ENCODE measurements at places on chromosomes 13 and 19.
A peak's percentile ranks its signal among the peaks of the same experiment; 100 is the strongest.

DNA sequence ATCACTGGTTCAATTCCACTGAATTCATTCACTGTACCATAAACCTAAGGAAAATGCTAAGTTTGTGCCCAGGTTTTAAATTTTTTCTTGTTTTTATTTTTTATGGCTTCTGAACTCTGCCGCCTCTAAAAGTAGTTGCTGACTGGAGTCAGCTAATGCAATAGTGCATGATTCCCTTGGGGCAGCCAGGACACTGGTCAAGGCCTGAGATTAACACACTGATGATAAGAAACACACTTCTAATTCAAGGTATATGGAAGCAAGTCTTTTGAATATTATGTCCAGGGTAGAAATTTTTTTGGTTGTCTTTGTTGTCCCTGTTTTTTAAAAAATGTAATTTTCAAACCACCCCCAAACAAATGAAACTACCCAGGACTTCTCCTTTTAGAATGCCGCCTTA is 72.2 kb downstream of the CDADC1 start:
- DNase-seq, result no peak

GRCh38 chr13:29859971-29860370 is 9.6 kb upstream of the UBL3 start:
- no peak for DNase-seq

GRCh38 chr13:102933122-102933521 is 87.3 kb downstream of the ERCC5 start:
- no peak for DNase-seq

DNA sequence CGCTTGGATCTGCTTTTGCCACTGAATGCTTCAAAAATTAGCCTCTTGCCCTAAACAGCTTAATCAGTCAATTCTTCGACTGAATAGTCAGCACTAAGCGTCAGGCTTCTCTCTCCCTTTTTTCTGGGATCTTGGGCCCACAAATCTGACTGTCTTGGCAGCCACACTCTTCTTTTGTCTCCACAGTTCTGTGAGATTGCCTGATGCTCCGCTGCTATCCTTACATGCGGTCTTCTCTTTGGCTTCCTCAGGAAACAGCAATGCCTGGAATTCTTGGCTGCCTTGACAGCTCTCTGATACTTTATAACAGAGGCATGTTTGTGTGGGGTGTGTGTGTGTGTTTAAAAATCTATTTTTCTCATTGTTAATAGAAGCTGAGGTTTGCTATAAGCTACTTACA is 32.6 kb downstream of the ERCC5 start:
- no peak for DNase-seq

DNA sequence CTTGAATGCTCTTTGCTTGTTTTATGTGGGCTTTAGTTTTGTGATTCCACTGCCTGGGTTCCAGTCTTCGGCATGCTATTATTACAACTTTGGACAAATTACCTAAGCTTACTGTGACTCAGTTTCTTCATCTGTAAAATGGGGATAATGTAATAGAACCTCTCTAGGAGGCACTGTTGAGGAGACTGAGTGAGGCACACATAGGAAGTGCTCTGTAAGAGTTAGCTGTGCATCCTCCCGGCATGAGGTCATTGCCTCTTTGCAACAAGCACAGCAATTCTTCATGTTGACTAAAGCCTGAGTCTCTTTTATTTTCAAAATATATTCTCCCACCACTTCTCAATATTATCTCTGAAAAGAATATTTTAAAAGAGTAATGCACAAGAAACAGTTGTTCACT is 227.4 kb downstream of the DLEU7 start:
- DNase-seq, result no peak

DNA sequence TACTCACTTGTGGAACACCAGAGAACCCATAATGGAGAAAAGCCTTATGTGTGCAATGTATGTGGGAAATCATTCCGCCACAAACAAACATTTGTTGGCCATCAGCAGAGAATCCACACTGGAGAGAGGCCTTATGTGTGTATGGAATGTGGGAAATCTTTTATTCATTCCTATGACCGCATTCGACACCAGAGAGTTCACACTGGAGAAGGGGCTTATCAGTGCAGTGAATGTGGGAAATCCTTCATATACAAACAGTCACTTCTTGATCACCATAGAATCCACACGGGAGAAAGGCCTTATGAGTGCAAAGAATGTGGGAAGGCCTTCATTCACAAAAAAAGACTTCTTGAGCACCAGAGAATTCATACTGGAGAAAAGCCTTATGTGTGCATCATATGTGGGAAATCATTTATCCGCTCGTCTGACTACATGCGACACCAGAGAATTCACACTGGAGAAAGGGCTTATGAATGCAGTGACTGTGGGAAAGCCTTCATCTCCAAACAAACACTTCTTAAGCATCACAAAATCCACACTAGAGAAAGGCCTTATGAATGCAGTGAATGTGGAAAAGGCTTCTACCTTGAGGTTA is 10.9 kb downstream of the ZNF549 start:
- DNase-seq, result no peak

GRCh38 chr19:38303517-38304351 is at the start of gene C19orf33:
Gene C19orf33, plus strand, starts transcription at chr19:38304251. Its CDS starts 11 bp downstream, at chr19:38304262.
- peak; percentile 100 for DNase-seq

DNA sequence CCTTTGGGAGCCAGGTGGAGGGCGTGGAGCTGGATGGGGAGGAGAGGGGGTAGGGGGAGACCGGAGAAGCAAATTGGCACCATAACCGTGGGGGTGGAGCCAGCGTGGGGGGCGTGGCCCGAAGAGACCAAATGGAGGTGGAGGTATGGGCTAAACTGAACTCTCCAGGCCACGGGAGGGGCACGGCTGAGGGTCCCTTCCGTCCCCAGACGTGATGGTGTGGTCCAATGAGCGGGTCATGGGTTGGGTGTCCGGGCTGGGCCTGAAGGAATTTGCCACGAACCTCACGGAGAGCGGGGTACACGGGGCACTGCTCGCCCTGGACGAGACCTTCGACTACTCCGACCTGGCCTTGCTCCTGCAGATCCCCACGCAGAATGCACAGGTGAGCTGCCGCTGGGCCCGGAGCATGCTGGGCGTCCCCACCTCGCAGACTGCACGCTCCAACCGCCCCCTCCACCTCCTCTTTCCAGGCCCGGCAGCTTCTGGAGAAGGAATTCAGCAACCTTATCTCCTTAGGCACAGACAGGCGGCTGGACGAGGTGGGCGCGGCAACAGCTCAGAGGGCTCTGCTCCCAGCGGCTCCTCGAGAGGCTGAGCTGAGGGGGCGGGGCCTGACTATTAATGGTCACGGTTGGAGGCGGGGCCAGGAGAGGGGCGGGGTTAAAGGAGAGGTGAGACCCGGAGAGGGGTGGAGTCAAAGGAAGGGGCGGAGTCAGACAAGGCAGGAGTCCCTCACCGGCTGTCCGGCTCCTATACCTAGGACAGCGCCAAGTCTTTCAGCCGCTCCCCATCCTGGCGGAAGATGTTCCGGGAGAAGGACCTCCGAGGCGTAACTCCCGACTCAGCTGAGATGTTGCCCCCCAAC is 6.2 kb downstream of the HRC start:
- DNase-seq, result peak; percentile 100

- no peak for DNase-seq
Measured at GRCh38 chr19:16849168-16849567, 20.0 kb downstream of the SIN3B start.

GRCh38 chr13:27086599-27087265 is 84.9 kb downstream of the USP12 start:
- no peak for DNase-seq

DNA sequence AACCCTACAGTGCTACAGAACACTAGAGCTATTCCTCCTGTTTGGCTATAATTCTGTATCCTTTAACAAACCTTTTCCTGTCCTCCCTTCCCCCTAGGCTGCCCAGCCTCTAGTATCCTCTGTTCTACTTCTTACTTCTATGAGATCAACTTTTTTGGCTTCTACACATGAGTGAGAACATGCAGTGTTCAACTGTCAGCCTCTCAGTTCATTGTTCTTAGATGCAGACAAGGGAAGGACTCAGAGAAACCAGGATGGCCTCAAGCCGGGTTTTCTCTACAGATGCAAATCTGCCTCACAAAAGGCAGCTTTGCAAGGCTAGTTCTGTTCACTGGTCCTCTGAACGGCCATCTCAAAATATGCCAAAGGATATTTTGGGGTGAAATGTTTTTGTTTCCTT is 18.4 kb downstream of the AMER2 start:
- DNase-seq, result no peak

DNA sequence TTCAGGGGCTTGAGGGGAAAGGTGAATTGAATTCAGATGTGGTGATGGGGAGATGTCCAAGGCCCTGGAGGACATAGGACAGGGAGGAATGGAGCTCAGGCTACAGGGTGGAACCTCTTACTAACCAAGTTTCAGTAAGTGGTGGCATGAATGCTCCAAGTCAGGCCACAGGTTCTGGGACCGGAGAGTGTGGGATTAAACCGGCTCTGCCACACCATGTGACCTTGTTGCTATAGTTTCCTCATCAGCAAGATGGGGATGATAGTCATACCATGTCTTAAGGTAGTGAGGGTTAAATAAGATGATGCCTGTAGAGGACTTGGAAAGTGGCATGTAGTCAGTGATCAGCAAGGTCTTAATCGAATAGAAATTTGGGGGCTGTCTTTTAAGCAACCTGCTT is 16.3 kb downstream of the GPR183 start:
- DNase-seq, result no peak

DNA sequence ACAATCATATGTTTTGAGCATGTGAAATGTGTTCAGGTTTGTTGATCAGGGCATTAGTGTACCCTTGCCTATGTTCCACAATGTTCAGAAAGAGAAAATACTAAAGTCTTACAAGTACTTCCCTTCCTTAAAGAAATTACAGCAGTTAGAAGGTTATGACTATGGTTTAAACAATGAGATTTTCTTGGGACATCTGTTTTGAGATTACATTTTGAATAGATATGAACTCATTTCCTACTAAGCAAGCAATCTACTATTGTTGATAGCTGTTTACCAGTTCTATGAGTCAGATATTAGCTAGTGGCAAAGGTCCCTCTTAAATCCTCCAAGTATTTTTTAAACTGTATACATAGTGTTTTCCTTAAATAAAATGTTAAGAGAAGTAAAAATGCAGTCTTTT is 241.3 kb downstream of the DACH1 start:
- no peak for DNase-seq

DNA sequence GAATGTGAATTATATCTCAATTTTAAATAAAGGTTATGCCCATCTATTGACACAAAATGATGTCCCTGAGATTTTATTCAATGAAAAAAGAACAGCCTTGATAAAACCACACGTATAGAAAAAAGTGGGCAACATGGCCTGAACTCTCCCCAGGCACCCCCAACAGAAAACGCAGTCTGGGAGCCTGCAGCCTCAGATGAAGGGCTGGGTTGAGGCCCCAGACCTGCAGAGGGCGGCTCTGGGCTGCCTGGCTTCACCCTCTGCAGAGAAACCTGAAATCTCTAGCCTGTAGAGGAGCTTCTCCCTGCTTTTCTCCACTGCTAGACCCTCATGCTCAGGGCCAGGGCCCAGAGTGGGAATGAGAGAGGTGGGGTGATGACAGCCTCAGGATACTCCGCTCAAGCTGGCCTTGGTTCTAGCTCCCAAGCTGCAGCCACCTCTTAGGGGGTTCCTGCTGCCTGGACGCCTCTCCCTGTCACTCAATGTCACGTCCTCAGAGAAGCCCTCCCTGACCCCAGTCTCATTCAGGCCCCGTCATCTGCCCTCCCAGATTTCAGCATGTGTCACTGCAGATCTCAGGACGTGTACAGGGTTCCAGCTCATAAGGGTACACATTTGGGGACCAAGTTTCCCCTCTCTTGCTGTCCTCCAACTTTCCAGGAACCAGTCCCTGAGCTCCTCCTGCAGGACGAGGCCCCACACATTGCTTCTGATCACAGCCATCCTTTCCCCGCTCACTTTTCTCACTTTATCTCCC is 1.8 kb downstream of the MBD3 start:
- peak; percentile 17 for DNase-seq

DNA sequence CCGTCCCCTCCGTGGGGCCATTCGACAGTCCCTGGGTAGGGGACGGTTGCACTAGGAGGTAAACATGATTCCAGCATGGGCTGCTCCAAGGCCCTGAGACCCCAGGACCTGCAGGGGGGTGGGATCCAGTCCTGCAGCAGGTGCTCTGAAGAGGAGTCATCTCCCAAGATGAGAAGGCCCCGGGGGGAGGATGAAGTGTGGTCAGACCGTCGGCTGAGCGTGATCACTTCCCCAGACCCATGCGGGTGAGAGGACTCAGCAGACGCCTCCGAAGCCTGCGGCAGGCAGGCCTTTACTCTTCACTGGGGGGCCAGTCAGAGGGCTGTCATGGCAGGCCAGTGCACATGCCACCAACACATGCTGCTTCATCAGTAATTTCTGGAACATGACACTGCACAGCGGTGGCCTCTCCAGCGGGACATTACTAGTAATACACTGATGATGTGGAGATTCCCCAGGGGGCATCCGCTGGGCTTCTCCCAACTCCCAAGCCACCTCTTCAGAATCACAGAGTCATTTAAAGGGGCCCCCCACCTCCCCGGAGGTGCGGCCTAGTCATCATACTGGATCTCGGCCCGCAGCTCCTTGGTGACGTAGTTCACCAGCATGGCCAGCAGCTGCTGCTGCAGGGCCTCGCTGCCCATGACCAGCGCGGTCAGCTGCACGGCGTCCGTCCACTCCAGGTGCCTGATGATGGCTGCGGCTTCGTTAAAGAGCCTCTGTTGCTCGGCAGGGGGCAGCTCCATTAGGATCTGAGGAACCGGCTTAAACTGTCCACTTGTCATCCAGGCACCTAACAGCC is 12.7 kb downstream of the C19orf12 start:
- DNase-seq, result no peak

DNA sequence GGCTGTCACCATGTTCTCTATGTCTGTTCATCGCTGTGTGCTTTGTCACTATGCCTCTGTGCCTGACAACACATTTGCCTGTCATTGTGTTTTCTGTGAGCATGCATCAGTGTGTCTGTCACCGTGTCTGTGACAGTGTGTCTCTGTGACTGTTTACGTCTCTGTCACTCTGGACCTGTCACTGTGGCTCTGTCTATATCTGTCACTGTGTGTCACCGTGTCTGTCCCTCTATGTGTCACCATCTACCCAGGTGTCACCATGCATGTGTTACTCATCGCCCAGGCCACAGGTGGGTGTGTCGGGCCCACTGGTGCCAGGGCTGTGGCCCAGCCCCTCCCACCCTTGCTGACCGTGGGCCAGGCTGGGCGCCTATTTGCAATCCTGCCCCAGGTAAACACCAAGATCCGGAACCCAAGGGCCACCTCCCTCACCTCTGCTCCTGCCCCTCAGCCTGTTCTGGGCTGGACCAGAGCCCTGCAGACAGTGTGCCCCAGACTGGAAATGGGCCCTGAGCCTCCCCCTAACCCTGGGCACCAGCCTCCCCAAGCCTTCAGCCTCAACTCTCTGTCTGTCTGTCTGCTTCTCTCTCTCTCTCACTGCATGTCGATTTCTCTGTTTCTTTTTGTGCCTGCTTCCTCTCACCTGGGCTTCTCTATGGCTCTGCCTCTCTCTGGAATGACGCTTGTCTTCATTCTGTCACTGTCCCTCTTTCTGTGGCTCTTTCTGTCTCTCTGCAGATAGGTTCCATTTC is 7.7 kb downstream of the IRF2BP1 start:
- peak; percentile 85 for DNase-seq

DNA sequence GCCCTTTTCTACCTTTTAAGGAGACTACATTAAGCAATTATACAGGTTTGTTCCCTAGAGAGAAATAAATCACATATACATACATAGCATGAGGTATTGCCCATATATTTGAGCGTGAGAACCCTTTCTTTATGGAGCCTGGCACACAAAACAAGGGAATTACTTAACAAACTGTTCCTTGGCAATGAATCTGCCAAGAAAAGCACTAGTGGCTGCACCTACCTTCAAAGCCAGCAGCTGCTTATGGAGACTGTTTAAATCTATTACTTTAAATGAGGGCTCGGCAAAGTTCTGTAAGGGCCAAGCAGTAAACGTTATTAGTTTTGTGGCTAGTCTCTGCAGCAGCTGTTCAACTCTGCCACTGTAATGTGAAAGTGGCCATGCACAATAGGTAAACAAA is 7.0 kb downstream of the RFX1 start:
- DNase-seq, result no peak
